ENCODE measurements at places on chromosomes 16 and 17. TPM values are rescaled to one million over a fixed set of nuclear protein-coding genes. Genes with fewer than 3 reads are reported as not detected.

DNA sequence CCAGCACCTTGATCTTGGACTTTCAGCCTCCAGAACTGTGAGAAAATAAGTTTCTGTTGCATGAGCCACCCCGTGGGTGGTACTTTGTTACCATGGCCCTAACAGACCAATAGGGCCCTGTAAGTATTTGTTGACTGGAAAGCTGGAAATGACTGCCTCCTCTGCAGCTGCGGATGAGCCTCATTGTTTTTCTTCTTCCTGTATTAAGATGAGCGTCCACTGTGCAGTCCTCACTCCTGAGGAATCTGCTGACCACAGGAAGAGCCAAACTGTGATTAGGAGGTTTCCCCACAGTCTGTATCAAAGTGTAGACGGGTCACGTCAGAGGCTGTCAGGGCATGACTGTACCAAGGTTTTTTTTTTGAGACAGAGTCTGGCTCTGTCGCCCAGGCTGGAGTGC, 12.2 kb upstream of the AKTIP start:
- H3K27ac ChIP-seq = no peak overlapping the region
- H3K27me3 ChIP-seq = no peaks in the 10 kb centered on the region

DNA sequence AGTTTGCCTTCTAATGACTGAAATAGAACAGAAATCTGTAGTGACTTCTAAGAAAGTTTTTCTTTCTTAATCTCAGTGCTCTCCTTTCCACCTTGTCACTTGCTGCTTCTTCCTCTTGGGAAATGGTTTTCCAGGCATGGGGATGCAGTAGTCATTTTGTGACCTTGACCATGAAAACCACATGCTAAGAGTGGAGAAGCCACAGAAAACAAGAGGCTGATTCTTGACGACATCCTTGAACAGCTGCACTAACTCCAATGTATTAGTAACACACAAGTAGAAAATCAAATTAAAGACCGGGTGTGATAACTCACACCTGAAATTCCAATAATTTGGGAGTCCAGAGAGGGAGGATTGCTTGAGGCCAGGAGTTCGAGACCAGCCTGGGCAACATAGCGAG, 15.5 kb upstream of the USP31 start:
- H3K4me1 ChIP-seq = no peaks in the 10 kb centered on the region
- no peak for DNase-seq
- H3K36me3 ChIP-seq = no peaks in the 10 kb centered on the region
- no peaks in the 10 kb centered on the region for H3K27me3 ChIP-seq

- H3K27ac ChIP-seq = no peak overlapping the region
- no peaks in the 10 kb centered on the region for H3K36me3 ChIP-seq
- H3K27me3 ChIP-seq = no peaks in the 10 kb centered on the region
- H3K4me3 ChIP-seq = no peak overlapping the region
These were observed 618.8 kb upstream of the CDH11 start for GRCh38 chr16:65740711-65741110.

DNA sequence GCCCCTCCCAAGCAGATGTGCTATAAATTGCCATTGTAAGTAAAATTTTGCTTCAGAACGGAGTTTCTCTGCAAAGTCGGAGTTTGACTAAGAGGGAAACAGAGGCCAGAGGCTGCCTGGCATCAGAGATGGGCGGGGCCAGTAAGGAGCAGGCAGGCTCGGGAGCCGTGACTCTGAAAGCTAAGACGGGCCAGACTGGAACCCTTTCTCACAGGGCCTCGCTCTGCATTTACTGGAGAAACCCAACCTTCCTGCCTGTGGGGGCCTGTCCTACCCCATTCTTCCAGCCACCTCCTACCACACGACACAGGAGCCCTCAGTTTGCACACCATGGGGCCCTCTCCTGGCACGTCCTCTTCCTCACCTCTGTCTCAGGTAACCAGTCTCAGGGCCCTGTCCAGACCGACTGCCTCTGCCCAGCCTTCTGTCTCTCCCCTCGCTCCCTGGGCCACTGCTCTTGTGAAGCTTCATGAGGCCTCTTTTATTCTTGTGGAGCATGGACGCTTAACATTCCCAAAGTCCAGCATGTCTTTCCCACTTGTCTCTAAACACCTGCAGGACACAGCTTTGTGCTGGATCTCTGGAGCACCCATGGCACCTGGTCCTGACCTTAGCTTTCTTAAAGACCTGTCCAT, 48.4 kb upstream of the ACSF3 start:
- no peaks in the 10 kb centered on the region for H3K4me1 ChIP-seq
- no peak overlapping the region for H3K4me3 ChIP-seq
- no peak overlapping the region for H3K27ac ChIP-seq
- DNase-seq = no peak
- no peaks in the 10 kb centered on the region for H3K36me3 ChIP-seq

The KCNJ16 gene
- total RNA-seq = 0.57 TPM

DNA sequence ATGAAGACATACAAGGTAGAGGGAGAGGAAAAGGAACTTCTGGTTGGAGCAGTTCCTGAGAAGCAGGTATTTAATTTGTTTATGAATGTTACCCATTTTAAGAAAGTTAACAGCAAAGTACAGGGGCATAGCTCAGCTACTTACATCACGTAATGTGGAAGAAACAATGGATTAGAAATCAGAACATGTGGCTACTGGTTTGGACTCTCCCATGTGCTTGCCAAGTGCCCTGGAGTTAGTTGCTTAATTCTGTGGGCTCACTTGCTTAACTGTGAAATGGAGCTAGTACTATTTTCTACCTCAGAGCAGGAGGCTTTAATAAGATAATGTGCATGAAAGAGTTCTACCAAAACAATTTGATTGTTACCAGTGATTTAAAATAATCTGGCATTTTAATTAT, 27.3 kb downstream of the RSPRY1 start:
- DNase-seq = no peak
- no peak overlapping the region for H3K4me3 ChIP-seq
- no peaks in the 10 kb centered on the region for H3K27me3 ChIP-seq
- no peak overlapping the region for H3K27ac ChIP-seq
- no peaks in the 10 kb centered on the region for H3K4me1 ChIP-seq

GRCh38 chr17:62656446-62656845, 29.0 kb downstream of the MRC2 start:
- peaks cover 27% of the 10 kb centered on the region for H3K4me1 ChIP-seq
- H3K36me3 ChIP-seq = no peaks in the 10 kb centered on the region
- no peak overlapping the region for H3K27ac ChIP-seq
- no peaks in the 10 kb centered on the region for H3K27me3 ChIP-seq
- DNase-seq = no peak

DNA sequence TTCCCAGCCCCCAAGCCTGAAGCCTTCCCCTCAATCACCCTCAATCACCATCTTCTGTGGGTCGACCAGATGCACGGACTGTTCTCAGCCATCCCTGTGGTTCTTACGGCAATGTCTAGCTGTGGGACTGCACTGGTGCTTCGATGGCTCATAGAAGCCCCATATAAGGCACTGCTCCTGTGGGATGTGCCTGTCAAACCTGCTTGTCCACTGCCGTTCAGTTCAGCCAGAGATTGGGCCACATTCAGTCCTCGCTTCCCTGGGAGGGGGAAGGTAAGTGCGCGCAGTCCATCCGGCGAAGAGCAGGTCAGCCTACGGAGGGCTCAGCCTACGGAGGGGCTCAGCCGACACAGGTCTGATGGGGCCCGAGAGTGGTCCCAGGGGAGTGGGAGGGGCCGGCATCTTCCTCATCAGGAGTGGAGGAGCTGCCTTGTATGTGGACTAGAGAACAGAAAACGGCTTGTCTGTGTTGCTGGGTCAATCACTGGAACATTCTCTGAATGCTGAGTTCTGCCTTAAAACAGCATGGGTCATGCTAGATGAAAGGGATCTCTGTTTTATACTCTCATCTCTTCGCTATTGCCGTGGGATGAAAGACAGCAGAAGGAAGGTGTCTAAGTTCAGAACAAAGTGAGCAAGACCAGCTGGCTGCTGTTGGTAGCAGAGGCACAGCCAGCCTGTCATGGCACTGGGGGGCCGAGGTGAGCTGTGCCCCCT, at the start of gene CARD14:
Gene CARD14, plus strand, starts transcription at position 247 of the 717 bp plus-strand sequence. CDS start 11,409 bp downstream, outside the sequence.
- no peak for DNase-seq
- no peaks in the 10 kb centered on the region for H3K4me1 ChIP-seq
- H3K27me3 ChIP-seq = no peaks in the 10 kb centered on the region
- no peak within 1 kb of the TSS for H3K27ac ChIP-seq
- no peaks in the 10 kb centered on the region for H3K36me3 ChIP-seq

All from Peyer's patch (tissue), 4 donors.